Hematopoietic multipotent progenitor cell treated with erythropoietin and hydrocortisone succinate and interleukin-3 and kit ligand, for 4 days (in vitro differentiated cells): ENCODE measurements at places on chromosomes 4 and X.

GRCh38 chr4:88938138-88938537, 118.8 kb downstream of the FAM13A start:
- no peak for DNase-seq

DNA sequence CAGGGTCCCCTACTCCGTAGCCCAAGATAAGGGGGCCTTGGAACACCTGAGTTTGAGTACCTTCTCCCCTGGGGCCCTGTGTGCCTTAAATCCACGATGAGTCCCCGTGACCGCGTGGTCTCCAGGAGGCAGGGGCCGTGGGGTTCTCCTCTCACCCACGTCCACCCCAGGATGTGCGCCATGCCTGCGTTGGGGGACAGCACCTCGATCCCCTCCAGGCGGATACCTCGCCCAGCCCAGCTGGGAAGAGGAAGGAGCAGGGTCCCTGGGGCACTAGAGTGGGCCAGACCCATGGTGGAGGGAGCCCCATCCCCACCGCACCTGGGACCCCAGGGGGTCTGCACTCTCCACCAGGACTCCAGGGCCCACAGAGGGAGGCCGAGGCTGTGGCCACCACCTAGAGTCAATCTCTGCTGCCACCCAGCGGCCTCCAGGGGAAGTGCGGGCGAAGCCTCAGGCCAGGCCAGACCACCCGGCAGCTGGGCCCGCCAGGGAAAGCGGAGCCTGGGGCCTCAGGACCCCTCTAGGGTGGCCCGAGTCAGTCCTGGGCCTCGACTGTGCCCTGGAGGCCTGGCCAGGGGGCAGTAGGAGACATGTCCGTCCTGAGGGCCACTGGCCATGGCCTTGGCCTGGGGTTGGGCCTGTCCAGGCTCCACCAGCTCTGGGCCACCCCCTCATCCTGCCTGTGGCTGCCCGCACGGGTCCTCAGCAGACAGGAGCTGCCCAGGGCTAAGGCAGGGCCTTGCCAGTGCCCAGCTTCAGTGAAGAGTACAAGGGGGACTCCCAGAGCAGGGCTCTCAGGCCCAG, 55.0 kb downstream of the FAM53A start:
- DNase-seq: peak; percentile 74

DNA sequence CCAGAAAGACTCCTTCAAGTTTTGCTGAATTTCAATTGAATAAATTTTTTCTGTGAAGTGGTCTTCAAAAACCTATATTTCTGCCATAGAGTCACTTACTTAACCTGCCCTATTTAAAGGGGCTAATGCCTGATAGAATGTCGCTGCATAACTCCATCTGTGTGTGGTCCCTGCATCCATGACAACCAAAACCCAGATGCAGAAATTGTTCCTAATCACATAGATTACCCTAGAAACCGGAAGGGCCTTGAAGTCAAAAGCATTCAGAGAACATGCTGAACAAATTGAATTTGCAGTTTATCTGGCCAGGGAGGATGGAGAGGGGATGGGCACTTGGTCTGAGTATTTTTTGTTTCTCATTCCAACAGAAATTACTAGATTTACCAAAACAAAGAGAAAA, 1.5 kb upstream of the PARM1 start:
- no peak for DNase-seq

- DNase-seq: no peak
Measured at GRCh38 chr4:184024637-184025036, 119.5 kb downstream of the STOX2 start.

GRCh38 chrX:7179446-7179845, 31.5 kb upstream of the PUDP start:
- DNase-seq: no peak

DNA sequence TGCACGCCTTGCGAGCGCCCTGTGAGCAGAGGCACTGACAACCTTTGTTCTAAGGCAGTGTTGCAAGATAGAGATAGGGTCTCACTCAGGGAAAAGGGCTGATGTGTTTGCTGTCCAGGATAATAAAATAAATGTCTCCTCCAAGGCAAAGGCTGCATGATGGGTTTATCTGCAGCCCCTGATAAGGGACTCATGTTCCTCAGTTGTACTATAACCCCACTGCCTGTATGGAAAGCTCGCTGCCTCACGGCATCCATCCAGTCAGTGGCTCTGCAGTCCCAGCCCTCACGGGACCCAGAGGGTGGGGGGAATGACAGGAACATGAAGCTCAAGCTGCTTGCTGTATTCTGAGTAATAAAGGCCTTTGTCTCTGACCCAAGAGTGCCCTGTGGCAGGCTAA, 22.6 kb downstream of the BCLAF3 start:
- DNase-seq: peak; percentile 29

GRCh38 chr4:153655928-153656327, 28.2 kb upstream of the TLR2 start:
- DNase-seq: peak; percentile 53

DNA sequence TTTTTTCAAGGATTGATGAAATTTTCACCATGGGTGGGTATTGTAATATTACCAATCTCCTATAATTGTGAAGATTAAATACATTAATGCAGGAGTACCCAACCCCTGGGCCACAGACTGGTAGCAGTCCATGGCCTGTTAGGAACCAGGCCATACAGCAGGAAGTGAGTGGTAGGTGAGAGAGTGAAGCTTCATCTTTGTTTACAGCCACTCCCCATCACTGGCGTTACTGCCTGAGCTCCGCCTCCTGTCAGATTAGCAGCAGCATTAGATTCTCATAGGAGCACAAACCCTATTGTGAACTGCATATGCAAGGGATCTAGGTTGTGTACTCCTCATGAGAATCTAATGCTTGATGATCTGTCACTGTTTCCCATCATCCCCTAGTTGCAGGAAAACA, 15.1 kb downstream of the RAPGEF2 start:
- no peak for DNase-seq

DNA sequence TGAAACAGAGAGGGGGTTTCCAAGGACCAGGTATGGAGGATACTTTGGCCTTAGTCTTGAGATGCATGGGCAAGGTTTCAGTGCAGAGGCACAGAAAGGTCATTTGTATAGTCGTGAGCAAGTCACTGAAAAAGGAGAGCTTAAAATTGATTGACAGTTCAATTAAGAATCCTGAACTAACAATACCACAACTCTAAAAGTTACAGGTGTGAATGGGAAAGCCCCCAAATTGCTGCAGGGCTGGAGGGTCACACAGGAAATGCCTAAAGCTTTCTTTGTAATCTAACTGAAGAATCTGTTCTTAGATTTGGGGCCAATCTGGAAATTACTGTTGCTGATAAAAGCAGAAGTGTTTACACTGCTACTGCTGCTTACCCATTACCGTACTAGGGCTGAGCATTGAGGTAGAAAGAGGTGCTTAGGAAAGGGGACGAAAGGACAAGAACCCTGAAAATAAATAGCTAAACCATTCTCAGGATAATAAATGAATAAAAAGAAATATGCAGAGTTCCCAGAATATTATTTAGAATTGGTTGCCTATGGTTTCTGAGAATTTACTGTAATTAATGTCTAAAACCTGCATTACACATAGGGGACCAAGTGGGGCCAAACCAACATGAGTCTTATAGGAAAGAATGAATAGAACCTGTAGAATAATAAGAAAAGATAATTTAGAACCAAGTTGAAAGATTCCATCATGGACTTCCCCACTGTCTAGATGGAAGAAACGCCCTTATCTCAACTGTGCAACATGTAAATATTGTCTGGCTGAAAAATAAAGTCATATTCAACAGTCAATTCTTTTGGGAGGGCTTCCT, 91.9 kb upstream of the PPP1R2C start:
- peak; percentile 5 for DNase-seq

DNA sequence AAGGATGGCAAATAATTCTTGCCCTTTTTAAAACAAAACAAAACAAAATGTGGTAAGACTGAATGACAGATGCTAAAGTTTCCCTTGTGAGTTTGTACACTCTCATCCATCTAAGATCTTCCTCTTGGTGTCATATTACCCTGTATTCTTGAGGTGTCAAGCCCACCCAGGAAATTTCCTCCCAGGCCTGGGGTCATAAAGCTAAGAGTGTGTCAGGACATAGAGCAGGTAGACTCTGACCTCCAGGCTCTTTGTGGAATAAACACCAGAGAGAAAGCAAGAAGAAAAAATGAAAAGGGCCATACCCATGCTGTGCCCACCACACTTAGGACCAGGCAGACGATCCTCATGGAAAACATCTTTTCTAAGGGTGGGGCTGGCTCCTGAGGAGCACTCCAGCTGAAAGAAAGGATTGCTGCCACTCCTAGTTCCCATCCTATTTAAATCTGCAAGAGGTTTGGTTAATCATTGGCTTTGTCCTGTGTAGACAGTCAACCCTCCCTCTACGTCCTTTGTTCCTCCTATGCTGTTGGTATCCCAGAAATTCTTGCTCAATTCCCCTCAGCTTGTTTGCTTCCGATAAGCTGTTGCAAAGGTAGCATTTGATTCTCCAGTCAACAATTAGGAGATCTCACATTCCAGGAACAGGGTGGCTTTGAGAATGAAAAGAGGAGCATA, at the start of gene FGA:
TSS of gene FGA (minus strand) at position 414 of the 678 bp plus-strand sequence. CDS start at position 359, 55 bp downstream.
- no peak for DNase-seq

GRCh38 chr4:143921181-143921580, 15.8 kb upstream of the GYPE start:
- peak; percentile 67 for DNase-seq

DNA sequence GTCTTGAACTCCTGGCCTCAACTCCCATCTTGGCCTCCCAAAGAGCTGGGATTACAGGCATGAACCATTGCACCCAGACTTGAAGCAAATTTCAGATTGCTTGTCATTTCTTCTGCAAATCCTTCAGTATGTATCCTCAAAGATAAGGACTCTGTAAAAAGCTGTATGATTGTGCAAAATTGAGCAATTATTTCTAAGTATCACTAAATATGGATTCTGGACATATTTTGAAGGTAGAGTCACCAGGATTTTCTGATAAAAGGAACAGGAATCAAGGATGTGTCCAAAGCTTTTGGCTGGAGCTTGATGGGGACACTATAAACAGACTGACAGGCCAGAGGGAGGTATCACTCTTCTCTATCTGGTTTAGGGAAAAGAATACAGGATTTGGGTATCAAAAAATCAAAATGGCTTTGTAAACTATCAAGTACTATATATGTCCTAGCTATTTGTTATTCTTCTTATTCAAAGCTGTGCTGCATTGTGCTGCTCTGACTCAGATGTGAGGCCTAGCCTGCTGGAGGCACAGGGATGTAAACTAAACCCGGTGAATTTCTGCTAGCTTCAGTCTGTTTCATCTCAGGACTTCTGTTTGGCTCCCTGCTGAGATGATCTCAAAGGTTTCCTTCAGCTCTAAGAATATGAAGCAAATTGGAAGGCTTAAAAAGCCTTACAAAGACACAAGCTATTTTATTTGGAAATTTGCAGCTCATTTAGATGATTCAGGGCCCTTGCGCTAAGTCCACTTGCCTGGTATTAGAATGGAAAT, 8.3 kb downstream of the RPS4X start:
- DNase-seq: no peak

- no peak for DNase-seq
Measured at GRCh38 chr4:146256328-146256727, 42.0 kb downstream of the REELD1 start.

- DNase-seq: no peak
Measured at GRCh38 chr4:14769993-14770392, 232.3 kb upstream of the CPEB2 start.

DNA sequence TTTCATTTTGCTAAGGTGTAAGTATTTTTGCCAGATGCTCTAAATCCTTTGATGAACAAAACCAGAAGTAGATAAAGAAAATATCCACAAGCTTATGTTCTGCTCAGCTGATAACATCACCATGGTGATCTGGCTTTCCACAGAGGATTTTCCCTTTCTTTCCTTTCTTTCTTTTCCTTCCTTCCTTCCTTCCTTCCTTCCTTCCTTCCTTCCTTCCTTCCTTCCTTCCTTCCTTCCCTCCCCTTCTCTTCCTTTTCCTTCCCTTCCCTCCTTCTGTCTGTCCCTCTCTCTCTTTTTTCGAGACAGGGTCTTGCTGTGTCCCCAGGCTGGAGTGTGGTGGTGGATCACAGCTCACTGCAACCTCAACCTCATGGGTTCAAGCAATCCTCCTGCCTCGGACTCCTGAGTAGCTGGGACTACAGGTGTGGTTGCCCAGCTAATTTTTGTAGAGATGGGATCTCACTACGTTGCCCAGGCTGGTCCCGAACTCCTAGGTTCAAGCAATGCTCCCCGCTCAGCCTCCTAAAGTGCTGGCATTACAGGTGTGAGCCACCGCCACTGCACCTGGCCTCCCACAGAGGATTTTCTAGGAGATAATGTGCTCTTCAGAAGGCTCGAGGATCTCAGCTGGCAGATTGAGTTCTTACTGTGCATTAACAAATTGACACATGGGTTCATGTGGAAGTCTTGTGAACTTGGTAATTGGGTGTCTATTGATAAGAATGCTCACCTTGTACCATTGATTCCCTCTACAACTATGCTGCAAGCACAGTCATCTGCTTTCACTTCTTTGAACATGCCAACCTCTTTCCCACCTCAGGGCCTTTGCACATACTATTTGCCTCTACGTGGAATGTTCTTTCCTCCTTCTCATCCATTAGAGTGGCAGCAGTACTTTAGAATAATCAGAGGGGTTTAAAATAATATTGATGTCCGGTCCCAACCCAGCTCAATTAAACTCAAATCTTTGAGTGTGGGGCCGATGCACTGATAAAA, 1.4 kb upstream of the RHOH start:
- DNase-seq: no peak

DNA sequence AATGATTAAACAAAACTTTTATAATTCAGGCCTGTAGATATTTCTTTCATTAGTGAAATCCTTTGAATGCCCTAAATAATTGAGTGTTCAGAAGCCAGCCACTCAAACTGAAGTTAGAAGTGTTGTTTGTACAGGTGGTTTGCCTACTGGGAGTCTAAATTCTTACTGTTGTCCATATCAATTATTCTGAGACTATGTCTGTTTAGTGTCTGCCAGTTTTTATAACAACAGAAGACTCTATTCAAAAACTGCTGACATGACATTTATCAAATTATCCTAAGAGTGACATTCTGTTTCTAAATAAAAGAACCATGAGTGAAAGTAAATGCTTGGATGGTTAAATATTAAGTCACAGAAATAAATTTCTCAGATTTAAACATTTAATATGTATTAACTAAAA, 375.1 kb downstream of the FAT4 start:
- DNase-seq: no peak

DNA sequence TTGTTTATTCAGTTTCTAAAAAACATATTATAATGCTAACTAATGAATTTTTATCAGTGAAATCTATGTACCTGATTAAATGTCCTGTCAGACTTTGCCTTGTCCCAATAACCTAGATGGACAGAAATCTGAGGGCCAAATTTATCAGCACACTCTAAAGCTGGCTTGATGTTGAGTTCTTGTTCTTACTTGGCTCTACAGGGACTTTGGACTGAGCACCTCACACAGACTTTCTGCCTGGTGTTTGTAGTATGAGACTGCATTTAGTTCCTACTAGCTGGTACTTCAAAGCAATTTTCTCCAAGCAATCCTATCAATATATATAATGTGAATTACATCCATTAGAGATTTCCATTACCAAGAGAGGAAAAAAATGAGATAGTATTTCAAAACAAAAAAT, 37.8 kb downstream of the INTS12 start:
- no peak for DNase-seq

DNA sequence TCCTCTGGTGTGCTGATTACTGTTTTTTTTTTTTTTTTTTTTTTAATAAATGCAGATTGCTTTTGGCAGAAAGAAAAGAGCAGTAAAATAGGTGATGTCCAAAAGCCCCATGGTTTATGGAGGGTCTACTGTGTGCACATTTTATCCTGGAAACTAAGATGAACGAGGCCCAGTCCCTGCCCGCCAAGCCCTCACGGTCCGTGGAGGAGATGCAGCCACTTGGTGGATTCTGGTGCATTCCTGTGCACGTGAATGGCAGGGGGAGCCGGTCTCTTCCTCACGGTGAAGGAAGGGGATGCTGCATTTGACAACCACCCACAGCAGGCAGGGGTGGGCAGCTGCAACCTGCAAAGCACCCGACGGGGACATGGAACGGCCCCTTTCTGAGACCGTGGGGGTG, 100.2 kb upstream of the AFAP1 start:
- no peak for DNase-seq

GRCh38 chr4:152064282-152064681, 303.5 kb upstream of the GATB start:
- DNase-seq: no peak
